ENCODE measurements at places on chromosomes 3 and 15.
A peak's percentile ranks its signal among the peaks of the same experiment; 100 is the strongest.

GRCh38 chr3:7001370-7001769, 140.5 kb downstream of the GRM7 start:
- DNase-seq = no peak

GRCh38 chr3:67176396-67176795, 178.3 kb downstream of the KBTBD8 start:
- DNase-seq = no peak

GRCh38 chr3:45509768-45510129, 84.8 kb upstream of the LIMD1 start:
- no peak for DNase-seq

DNA sequence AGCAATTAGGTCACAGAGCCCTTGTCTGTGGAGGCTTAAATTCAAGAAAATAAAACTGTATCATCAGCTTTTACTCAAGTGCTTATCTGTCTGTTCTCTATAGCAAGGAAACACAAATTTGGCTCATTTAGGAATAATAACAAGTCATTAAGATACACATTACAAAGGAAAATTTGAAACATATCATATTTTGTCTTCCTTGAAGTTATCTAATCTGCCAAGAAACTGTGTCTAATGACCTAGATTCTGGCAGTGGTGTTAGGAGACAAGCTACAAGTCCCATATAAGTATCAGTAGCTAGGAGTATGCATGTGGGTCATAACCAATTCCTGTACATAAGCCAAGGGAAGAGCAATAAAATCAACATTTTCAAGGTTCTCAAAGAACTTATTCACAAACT, 108.2 kb upstream of the SETMAR start:
- DNase-seq = no peak

DNA sequence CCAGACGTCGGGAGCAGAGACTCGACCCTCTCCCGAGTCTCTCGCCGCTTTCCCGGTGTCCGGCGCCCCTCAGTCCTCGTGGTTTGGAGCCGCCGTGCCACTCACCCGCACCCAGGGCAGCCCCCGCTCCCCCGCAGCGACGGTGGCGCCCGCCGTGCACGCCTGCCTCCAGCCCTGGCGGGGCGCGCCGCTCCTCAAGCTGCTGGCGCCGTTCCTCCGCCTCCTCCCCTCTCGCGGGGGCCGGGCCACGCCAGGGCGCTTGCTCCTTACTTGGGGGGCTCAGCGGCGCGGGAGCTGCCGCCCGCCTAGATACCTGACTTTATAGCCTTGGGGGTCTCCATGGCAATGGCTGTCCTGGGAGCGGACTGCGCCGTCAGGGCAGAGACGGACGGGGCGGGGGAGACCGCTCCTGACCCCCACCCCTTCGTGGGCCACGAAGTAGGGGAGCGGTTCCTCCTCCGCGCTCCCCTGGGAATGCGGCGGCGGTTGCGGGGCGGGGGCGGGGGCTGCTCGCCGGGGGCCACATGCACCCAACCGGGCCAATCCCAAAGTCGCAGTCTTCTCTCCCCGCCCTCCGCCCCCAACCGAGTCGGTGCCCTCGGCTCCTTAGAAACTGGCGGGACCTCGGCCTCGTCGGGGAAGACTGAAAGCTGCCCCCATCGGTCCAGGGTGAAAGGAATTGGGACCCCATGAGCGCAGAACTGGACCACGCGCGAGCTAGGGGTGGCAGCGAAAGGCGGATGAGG, at the start of gene ANKRD63:
Gene ANKRD63 (minus strand): TSS at position 196 of the 746 bp plus-strand sequence. CDS start 478 bp downstream, outside the sequence.
- DNase-seq = no peak

- DNase-seq = no peak
Observed at GRCh38 chr15:96586901-96587300, 256.4 kb downstream of the NR2F2 start.

GRCh38 chr3:9690451-9691450, 12.9 kb upstream of the CPNE9 start:
- no peak for DNase-seq

DNA sequence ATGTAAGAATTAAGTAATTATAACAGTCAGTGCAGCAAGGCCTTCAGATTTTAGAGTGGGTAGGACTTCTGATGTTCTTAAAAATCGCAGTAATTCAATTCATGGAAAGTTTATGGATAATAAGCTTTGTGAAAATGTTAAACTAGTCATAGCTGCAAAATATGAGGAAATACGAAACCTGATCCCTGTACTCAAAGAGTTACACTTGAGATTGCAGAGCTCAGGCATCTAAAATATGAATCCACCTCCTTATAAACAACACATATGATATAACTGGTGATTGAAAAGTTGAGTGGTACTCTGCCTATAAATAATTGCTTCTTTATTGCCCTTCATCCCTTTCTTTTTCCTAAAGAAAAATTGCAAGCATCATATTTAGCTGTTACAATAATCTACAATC, 473.3 kb downstream of the OTOL1 start:
- no peak for DNase-seq

DNA sequence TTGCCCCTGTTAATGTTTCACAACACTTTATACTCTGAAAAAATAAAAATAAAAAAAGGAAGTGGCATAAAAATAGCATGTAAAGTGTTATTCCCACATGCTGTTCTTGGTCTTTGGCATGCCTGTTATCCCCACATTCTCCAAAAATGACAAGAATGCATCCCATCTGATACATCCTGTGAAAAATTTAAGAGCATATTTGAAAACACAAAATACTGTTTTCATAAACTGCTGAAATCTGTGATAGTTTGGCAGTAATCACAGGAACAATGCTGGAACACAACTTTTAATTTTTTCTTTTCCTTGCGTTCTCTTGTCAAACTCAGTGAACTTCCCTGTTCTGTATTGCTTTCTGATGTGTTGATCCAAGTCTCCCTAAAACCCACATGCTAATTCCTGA, 288.8 kb downstream of the ROBO2 start:
- no peak for DNase-seq

GRCh38 chr3:42651248-42652091, 2.0 kb upstream of the ZBTB47 start:
- no peak for DNase-seq

GRCh38 chr3:160921020-160921635, 165.1 kb downstream of the PPM1L start:
- DNase-seq = peak; percentile 52

DNA sequence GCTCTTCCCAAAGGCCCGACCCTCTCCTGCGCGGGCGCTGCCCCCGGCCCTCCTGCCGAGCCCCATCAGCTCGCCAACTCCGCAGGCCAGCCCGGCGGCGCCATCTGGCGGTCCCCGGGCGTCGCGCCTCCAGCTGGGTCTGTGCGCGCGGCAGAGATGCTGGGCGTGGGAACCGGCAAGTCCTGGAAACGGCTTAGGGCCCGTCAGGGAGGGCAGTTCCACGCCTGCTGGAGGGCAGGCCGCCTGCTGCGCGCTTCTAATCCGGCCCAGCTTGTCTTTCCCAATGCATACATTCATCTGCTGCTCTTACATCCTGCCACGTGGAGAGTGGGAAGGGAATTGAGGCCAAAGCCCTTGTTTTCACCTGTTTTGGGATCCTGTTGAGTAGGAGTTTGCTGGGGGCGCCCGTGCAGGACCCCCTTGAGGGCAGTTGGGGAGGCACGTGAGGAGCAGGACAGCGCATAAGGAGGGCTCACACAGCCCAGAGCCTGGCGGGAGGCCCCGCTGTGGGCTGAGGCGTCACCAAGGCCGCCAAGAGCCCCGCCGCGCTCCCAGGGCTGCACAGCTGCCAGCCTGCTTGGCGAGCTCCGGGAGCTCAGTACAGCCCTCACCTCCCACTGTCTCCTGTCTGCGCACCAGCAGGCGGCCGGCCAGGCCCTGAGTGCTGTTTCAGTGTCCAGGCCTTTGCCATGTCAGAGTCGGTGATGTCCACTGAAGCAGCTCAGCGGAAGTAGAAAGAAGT, 165.6 kb downstream of the NSMCE3 start:
- no peak for DNase-seq

GRCh38 chr15:100308608-100309007, 33.2 kb downstream of the ADAMTS17 start:
- DNase-seq = no peak

GRCh38 chr15:74178326-74179100, 5.0 kb downstream of the ISLR start:
- no peak for DNase-seq

GRCh38 chr3:60294181-60294580, 957.1 kb downstream of the FHIT start:
- no peak for DNase-seq

- DNase-seq = peak; percentile 23
Observed at GRCh38 chr3:52934630-52935530, 37.5 kb upstream of the STIMATE start.

GRCh38 chr3:13494463-13495350, 14.6 kb downstream of the HDAC11 start:
- DNase-seq = peak; percentile 33

DNA sequence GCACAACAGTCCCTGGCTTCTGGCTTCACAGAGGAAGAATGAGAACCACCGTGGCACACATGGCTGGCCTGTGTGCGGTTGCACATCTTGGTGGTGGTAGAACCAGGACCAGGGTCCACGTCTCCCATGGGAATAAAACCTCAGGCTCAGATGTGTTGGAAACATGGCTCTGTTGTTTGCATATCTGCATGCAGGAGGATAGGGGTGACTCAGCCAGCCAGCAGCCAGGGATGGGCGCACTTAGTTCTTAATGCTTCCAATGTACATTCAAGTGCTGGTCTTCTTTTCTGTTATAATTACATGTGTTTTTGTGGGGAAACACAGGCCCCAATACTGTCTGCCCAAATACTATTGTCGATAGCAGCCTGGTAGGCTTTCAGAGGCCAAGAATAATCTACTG, 35.8 kb upstream of the BCL2L10 start:
- no peak for DNase-seq

GRCh38 chr15:82710208-82710555, 507 bp upstream of the AP3B2 start:
- DNase-seq = no peak

DNA sequence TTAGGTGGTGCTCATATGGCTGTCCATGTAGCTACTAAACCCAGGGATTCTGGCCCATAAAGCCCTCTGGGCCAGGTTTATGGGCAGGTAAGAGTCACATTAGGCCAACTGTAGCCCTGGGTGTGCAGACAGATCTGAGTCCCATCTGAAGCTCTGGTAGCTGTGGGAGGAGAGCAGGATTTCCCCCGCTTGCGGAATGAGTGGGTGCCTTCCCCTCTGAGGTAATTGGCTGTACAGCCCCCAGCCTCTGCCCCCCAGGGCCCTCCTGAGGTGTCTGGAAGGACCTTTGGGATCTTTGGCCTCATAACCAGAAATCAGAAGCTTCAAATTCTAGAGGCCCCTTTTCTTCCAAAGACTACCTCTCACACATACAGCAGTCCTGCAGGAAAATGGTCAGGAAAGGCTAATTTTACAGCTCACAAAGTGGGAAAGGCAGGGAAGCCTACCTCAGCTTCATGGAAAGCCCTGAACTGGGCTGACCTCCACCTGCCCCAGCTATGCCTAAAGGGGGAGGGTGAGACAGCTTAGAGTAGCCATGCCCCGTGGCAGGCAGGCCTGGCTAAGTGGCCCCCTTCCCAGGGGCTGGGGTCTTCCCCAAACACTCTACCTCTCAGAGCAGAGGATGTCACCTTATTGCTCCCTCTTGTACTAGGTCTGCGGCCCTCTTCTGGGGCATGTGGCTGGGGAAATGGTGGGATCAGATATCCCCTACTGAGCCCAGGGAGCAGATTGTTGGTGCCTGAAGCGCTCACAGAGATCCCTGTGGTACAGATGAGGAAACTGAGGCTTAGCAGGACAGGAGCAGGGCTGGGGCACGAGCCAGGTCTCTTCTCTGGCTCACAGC, 16.8 kb downstream of the HEMK1 start:
- DNase-seq = no peak

- peak; percentile 63 for DNase-seq
Observed at GRCh38 chr15:90191794-90192509, 9.2 kb upstream of the SEMA4B start.

DNA sequence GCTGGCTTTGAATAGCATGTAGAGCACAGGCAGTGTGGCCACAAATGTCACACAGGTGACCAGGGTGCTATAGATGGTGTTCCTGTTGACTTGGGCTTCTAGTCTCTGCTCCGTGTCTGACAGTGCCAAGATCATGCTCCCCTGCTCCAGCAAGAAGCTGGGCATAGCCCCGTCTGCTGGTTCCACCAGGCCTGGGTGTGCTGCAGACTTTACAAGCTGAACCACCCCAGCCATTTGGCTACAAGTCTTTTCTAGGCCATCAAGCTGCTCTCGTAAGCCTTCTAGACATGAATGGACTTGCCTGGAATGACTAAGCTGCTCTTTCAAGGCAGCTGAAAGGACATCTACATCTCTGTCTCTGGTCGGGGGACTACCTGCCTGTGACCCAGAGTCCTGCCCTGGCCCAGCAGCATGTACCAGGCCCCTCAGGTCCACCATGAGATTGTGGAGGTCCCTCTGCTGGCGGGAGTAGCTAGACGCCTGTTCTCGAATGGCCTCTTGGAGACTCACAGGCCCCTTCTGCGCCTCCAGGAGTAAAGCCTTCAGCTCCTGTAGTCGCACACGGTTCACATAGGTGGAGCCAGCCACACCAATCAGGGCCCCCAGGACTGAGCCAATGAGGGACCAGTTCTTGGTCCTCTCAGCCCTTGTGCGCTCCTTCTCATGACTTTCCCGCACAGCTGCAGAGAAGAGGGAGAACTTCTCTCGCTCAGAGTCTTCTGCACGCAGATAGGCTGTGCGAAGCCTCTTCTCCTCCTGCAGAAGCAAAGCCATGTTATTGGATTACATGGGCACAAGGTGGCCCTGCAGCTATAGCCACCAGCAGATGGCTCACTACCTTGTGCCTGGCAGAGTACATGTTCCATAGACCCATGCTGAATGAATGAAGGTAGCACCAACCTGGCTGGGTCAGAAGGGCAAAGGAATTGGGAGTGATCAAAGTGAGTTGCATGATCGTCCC, 2.8 kb upstream of the PLXNB1 start:
- no peak for DNase-seq

DNA sequence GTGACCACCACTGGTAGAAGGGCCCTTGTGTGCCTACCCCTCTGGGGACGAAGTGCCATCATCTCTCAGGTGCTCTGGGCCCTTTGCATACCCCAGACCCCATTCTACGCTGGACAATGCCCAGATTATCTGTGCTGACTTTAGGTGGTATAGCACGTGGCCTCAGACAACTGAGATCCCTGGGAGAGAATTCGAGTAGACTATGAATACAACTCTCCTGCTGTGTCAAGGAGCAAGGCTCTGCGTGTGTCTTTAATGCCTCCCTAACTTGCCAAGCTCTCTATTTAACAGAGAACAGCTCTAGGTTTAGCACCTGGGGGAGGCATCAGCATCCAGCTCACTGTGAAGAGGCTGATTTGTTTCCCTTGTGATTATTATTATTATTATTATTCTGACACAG, 29.1 kb downstream of the FAM3D start:
- DNase-seq = no peak

- no peak for DNase-seq
Observed at GRCh38 chr15:43238671-43239131, 17.9 kb upstream of the EPB42 start.
